ENCODE measurements at places on chromosomes 3 and 15.

DNA sequence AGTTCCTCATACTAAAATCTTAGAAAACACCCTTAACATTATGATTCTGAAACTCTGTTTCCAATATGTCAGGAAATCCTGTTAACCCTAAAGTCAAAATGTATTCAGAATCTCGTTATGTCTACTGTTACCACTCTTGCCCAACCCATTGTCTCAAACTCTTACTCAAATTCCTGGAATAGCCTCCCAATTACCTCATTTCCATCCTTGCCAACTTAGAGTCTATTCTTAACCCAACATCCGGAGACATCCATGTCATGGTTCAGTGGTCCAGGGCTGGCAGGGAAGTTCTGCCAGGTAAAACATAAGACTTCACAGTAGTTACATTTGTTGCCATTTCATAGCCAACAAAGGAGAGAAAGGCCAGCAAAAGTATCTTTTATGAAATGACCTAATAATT lies 593.9 kb downstream of the PYDC2 start:
- DNase-seq, result no peak

DNA sequence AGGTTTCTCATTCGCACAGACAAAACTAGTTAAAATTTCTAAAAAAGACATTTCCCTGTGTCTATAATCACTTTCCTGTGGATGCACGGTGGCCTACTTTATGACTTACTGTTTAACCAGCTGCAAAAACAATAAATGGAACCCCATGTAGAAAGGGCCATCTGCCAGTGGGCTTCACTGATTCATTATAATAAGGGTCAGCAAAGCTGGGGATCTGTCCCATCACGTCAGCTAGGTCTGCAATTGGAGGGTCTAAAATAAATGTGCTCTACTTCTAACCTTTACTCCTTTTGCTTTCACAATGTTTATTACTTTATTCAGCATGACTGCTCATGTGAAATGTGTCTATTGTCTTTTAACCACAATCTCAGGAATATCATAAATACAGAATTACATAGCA lies 43.1 kb upstream of the NMD3 start:
- no peak for DNase-seq

DNA sequence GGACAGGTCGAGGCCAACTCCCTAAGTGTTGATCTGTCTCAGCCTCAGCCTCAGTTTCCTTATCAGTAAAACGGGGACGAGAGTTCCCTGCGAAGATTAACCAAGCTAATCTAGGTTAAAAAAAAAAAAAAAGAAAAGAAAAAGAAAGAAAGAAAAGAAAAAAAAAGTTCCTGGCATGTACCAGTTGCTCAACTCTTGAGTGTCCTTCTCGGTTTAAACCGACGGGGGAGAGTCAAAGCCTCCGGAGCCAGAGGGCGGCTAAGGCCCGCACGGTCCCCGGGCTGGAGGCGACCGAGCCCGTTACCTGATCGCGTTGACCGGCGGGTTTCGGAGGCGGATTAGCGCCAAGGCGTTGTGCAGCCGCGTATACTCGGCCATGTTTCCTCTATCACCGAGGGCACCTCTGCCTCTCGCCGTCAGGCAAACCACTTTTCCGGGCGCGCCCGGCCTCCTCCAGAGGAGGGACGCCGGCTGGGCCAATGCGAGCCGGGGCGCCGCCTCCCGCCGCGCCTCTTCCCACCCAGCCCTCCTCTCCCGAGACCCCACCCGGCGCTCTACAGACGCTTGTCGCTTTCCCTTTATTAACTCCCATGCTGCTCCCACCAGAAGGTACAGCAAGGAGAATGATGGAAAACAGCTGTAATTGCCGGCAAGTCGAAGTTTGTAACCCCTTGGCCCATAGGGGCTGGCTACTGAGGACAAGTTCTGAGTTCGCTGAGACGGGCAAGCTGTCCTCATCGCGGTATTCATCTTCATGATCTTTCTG lies at the start of gene EHHADH:
Gene EHHADH (minus strand): TSS at position 405 of the 766 bp plus-strand sequence. CDS start 27 bp downstream, at position 378.
- peak; percentile 57 for DNase-seq

DNA sequence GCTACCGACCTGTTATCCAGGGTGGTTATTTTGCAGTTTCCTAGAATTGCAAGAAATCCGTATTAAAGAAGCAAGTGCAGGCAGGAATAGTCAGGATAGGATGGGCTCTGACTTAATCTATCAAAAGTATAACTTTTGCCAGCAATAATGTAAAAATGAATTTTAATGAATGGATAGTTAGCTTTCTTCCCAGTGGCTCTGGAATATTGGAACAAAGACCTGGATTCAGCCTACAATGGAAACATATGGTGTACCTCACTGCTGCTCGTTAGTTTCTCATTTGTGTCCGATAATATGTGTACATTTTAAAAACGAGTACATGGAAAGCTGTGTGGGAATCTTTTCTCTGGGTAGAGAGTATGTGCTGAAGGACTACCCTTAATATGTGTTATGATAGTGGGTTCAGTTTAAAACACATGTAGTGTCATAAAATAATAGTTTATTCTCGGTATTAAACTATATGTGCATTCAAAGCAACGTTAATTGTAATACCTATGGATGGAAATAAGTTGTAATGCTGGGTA lies 805 bp downstream of the SERPINI1 start:
- no peak for DNase-seq

GRCh38 chr3:79558943-79559342 lies 208.9 kb downstream of the ROBO1 start:
- no peak for DNase-seq

GRCh38 chr15:42577514-42578031 lies 2.2 kb downstream of the STARD9 start:
- no peak for DNase-seq

DNA sequence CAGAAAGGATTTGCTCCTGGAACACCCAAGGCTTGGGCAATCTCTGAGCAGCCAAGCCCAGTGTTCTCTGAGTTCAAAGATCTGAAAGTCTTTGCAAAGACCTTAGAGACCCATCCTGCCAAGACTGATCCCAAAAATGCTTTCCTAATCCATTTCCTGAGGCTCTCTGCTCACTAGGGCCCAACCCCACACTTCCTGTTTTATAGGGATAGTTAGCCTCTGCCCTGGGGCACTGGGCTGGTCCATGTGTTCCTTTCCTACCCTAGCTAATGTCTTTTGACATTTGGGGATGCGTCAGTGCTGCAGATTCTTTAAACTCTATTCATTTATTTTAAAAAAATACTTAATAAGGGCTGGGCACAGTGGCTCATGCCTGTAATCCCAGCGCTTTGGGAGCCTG lies 372.7 kb downstream of the ROBO2 start:
- DNase-seq, result no peak

- no peak for DNase-seq
Observed at GRCh38 chr15:67685008-67685599, 140.2 kb upstream of the SKOR1 start.

DNA sequence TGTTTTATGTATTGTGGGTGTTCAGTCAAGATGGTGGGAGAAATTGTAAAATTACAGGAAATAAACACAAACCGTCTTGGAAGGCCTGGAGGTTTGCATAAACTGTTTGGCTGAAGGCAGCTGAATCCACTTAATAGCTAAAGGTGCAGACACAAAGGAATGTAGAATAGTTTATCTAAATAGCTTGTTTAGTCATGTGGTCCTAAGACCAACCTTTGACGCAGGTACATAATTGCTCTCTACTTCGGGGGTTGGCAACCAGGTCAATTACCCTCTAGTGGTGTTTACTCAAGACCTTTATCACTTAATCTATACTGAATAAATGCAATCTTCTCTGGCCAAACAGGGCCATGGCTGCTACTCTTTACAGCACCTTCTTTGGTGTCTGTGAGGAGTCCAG lies 502.8 kb downstream of the IGSF11 start:
- DNase-seq, result no peak

DNA sequence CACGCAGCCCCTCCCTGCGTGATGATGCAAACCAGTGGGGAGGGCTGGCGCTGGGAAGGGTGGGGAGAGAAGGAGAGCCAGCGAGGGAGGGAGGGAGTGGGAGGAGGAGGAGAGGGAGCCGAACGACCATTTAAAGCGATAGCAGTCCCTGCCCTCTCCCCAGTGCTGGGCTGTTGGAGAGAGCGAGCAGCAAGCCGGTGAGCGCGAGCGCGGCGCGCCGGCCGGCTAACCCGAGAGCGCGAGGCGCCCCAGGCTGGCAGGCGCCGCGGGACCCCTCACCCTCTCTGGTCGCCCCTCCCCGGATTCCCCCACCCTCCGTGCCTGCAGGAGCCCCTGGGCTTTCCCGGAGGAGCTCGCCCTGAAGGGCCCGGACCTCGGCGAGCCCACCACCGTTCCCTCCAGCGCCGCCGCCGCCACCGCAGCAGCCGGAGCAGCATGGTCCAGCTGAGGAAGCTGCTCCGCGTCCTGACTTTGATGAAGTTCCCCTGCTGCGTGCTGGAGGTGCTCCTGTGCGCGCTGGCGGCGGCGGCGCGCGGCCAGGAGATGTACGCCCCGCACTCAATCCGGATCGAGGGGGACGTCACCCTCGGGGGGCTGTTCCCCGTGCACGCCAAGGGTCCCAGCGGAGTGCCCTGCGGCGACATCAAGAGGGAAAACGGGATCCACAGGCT lies at the start of gene GRM7:
Gene GRM7 (plus strand): TSS at position 162 of the 671 bp plus-strand sequence.
- DNase-seq, result no peak

GRCh38 chr15:48501208-48501607 lies 144.3 kb downstream of the FBN1 start:
- DNase-seq, result no peak

DNA sequence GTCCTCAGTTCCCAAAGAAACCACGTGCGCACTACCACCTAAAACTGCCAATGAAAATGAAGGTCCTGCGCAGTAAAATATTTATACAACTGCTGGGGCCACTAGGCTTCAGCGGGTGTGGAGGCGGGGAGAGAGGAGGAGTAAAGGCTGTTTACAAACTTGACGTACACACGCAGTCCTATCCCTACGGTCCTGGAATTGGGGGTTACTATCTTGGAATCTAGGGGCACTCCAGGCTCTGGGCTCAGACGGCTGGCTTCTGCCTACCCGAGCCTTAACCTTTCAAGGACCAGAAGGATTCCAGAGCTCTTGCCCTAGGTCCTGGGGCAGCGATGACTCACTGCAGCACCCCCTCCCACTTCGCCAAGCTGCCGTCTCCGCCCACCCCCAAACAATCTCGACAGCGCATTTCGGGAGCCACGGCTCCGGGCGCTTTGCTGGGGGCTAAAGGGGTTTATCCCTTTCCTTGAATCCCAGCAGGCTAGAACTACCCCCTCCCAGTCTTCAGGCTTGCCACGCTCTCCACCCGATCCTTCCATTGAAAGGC lies 3.0 kb downstream of the ADAMTS9 start:
- no peak for DNase-seq

DNA sequence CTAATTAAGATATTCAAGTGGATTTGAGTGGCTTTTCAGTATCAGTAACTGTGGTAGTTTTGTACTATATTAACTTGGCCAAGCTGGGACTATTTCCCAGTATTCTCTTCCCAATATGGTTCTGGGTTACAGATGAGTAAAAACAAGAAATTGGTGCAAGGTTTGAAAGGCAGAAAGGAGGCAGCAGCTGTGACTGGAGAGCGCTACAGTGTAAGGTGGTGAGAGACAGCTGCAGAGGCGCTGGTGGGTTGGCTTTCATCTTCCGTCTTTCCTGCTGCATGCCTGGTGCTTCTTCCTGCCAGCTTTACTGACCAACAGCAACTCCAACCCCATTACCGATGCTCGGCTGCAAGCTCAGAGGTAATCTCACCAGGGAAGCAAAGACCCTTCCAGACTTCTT lies 9.8 kb downstream of the DPH3 start:
- no peak for DNase-seq

- no peak for DNase-seq
Observed at GRCh38 chr3:188279502-188280335, 125.8 kb downstream of the LPP start.

DNA sequence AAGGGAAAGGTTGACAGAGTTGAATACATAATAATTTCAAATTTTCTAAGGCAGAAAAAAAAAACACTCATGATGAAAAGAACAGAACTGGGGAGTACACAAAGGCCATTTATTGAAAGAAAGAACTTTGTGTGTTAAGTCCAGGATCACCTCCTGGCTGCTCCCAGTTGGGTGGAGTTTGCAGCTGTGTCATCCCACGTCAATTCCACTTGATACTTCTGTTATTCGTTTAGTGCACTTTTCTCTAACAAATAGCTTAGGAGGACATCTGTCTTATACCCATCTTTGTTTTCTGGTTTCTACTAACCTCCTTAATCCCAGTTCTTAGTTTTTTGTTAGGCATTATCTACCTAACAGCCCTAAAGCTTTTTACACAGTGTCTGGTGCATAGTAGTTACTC lies 44.7 kb downstream of the SGO1 start:
- DNase-seq, result no peak

DNA sequence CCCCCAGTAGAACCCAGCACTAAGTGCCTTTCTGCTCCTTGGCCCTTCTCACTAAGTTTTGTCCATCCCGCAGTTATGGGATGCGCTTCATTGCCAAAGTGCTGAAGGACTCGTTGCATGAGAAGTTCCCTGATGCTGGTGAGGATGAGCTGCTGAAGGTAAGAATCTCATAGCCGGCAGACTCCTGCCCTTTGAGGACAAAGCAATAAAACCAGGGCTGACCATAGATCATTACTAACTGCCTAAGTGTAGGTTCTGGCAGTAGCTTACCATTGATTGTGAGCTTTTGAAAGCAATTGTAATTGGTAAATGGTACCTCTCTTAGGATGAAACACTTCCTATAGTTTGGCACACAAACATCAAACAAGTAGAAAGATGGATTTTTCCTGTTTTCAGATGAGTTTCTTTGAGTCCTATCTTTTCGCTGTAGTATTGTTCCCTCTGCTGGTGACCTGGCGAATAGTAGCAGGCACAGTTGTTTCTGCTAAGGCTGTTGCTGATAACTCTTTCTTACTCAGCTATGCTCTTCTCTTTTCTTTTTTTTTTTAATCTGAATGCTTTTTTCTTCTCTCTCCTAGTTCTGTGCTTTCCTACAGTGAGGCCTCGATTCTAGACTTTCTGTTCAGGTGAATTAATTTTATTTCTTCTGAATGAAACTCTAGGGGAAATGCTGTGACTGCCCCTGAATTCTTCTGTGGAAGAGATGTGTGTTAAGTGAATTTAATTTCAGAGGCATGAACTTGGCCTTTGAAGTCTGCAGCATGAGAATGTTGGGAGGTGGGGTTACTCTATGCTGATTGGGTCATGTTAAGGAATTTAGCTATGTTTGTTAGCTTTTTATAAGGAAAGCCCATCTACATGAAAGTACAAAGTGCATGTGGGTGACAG lies 47.4 kb upstream of the CRTC3 start:
- DNase-seq, result peak; percentile 30

DNA sequence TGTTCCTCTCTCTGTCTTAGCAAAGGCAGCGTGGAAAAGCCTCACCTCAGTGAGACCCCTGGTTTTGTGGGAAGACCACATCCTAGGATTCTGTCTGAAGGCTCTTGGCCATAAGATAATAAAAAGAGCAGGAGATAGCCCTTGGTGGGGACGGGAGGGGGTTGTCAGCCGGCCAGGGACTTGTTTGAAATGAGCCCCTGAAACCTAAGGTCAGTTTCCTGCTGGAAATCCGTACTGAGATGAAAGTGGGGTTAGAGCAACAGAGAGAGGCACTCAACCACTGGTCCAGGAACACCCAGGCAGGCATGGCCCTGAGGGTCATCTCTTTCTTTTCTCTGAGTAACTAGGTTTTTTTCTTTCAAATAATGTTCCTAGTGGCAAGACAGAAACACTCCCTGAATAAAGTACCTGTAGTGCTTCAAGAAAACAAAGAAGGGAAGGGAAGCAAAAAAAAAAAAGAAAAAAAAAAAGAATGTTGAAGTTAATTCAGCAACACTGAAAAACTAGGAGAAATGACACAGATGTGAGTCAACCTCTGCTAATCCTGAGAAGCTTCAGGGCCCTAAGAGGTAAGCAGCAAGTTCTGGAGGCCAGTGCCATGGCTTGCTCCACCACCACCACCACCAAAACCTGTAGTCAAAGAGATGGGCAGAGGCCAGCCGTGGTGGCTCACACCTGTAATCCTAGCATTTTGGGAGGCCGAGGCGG lies 3.2 kb downstream of the ITGB5 start:
- DNase-seq, result no peak

- no peak for DNase-seq
Observed at GRCh38 chr3:168820810-168821415, 725.2 kb upstream of the GOLIM4 start.

Data from stimulated activated CD4-positive, alpha-beta T cell treated with anti-CD3 and anti-CD28 coated beads, Interleukin-4, amount 100 ng/mL, for 4 hours (primary cell).